Colonic mucosa (tissue), 4 donors: ENCODE measurements at places on chromosomes 4 and X. TPM values are rescaled to one million over a fixed set of nuclear protein-coding genes. Genes with fewer than 3 reads are reported as not detected.

DNA sequence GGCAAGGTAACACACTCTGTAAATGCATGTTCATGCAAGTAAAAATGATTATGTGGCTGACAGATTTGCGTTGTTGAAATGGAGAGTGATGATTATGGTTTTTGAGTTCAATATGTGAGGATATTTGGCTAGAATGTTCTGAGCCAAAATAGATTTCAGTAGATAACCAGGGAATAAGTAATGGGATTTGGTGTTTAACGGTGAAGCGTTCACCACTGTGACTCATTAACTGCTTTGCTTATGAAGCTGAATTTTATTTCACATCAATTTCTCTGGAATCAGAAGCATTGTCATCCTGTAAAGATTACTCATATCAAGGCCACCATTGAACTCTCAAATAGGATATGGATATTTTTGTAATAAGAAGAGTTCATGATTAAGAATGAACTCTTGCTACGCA lies 11.7 kb downstream of the AFP start:
- no peak for DNase-seq

- DNase-seq: no peak
Observed at GRCh38 chrX:123964156-123964834, 2.8 kb downstream of the STAG2 start.

KLKB1 gene
- total RNA-seq: 0.27 TPM

- DNase-seq: no peak
Observed at GRCh38 chr4:129314781-129315180, 218.8 kb downstream of the C4orf33 start.

DNA sequence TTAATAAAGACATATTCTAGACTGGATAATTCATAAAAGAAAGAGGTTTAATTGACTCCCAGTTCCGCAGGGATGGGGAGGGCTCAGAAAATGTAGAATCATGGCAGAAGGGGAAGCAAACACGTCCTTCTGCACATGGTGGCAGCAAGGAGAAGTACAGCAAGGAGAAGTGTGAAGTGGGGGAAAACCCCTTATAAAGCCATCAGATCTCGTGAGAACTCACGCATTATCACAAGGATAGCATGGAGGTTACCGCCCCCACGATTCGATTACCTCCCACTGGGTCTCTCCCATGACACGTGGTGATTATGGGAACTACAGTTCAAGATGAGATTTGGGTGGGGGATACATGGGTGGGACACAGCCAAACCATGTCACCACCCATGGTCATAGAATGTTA lies 58.3 kb downstream of the MTNR1A start:
- no peak for DNase-seq

ADAM29 gene
- not detected for total RNA-seq

CCDC149 gene
- total RNA-seq: 13.5 TPM

GRCh38 chr4:183544109-183544508 lies 39.3 kb downstream of the ING2 start:
- no peak for DNase-seq
